NCI-H1105 treated with DMSO at 0.1 percent for 48 hours (cell line): ENCODE measurements at places on chromosomes 16 and 17.

- DNase-seq: peak; percentile 22
These were observed 14.7 kb upstream of the PLLP start for GRCh38 chr16:57299009-57299718.

DNA sequence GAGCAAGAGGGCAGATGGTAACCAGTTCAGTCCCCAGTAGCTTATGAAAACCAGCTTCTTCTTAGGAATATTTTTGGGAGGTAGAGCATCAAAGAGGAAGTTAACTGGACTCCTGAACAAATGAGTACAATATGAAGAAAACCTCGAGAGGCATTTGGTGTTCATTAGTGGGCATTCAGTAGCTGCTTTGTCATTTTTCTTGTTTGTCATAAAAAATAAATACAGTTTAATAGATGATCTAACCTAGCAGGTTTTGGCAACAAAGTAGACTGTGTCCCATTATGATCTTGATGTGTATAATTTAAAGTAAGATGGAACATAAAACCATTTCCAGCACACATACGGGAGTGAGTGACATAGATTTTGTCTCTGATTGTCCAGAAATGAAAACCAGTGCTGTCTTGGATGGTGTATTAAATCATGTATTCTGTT is 173.1 kb downstream of the HS3ST3A1 start:
- DNase-seq: no peak

- DNase-seq: no peak
These were observed 15.4 kb downstream of the PLLP start for GRCh38 chr16:57268804-57269800.

DNA sequence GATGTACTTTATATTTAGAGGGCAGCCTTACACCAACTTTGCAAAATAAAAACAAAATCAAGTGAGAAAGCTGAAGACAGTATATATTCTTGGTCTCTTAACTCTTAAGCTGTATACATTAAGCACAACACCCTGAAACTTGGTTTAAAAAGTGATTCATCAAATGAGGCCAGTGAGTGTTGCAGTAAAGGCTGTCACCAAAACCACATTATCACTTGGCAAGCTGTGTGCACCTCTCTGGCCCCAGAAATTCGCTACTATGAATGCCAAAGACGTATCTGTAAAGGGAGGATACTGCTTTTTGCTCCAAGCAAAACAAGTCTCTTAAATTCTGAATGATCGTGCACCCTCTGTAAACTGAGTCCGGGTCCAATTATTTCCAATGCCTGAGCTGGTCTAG is 163.9 kb downstream of the ZFHX3 start:
- no peak for DNase-seq

- no peak for DNase-seq
These were observed 23.3 kb upstream of the CACNG4 start for GRCh38 chr17:66941249-66941648.

- peak; percentile 0 for DNase-seq
These were observed 158.6 kb upstream of the CDH8 start for GRCh38 chr16:62194828-62195227.

DNA sequence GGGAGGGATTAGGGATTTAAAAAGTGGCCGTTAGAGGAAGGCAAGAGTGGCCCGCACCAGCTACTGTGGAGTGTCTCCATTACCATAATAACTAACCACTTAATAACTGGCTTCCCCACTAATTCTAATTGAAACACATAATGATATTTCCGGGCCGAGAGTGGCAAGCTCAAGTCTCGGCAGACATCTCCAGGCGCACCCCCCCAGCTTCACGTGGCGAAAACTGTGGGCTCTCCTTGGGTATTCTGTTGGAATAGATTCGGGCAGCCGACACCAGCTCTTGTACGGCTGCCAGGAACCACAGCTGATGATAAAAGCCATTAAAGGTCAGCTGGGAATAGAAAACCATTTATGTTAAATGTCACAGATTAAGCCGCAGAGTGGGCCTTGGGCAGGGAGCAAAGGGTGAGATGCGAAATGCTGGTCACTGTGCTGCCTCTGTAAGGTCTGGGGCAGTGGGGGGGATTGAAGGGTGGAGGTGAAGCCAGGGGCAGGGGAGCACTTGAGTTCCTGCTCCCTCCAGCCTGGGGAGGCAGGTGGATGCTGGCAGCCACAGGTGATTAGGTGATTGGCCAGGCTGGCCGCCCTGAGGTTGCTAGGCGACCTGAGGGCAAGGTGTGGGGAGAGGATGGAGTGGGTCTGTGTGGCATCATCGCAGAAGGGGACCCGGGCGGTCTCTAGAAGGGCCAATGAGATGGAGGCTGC is 115.6 kb upstream of the SDK2 start:
- DNase-seq: peak; percentile 96

DNA sequence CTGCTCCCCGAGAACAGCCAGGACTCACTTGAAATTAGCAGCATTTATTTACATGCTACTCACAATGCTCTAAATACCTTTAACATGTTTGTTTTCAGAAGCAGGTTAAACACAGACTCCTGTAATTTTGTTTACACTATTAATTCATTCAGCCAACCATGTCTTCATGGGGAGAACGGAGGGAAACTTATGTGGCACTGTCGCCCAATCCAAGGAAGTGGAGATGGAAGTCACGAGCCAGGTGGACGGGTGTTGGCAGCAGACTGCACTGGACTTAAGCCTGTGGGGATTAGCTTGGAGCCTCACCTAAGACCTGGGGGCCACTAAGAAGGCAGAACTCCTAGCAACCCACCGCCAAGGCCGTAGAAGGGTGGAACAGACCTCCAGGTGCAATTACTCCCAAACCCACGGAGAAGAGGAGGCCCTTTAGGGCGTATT is 8.8 kb upstream of the GFAP start:
- DNase-seq: peak; percentile 30

- DNase-seq: no peak
These were observed 11.0 kb downstream of the KRT32 start for GRCh38 chr17:41456204-41456603.

DNA sequence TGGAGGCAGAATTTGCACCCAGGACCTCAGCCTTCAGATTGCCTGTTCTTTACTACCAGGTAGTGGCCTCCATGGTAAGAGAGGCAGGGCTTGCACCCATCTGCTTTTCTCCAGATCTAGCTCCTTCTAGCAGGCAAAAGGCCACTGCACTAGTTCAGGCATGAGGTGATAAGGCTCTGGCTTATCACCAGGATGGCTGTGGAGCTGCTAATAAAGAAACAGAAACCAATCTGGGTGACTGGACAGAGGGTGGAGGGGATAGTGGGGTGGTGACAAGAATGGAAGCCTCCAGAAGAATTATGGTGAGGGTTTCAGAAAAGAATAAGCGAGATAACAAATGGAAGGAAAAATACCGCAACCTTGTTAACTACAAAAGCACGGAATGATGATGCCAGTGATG is 15.5 kb upstream of the SUPT4H1 start:
- no peak for DNase-seq

GRCh38 chr17:47197821-47198220 is 8.7 kb upstream of the CDC27 start:
- DNase-seq: no peak

DNA sequence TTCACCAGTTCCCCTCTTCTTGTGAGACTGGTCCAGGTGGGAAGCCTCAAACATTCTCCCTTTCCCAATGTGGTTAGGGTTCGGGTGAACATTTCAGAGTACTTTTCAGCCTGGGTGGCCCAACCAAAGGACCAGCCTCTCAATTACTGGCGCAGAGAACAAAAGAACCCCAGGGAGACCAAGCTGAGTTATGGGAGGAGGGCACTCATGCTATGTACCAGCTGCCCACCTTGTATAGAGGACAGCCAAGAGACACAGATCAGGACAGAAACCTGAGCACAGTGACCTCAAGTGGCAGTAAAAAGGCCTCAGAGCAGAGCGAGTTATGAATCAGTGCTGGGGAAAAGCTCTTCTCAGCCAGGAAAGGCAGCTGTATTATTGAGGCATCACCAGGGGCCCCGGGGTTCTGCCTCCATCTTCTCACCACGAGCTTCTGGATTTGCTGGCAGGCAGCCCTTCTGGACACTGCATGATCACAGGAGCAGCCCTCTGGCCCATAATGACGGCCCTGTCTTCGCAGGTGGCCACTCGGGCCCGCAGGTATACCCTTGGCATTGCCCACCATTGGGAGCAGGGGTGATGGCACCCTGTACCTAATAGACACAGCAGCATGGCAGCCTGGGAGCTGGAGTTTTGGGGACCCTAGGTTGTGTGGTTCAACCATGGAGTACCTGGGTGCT is 3.8 kb downstream of the G6PC3 start:
- DNase-seq: no peak

DNA sequence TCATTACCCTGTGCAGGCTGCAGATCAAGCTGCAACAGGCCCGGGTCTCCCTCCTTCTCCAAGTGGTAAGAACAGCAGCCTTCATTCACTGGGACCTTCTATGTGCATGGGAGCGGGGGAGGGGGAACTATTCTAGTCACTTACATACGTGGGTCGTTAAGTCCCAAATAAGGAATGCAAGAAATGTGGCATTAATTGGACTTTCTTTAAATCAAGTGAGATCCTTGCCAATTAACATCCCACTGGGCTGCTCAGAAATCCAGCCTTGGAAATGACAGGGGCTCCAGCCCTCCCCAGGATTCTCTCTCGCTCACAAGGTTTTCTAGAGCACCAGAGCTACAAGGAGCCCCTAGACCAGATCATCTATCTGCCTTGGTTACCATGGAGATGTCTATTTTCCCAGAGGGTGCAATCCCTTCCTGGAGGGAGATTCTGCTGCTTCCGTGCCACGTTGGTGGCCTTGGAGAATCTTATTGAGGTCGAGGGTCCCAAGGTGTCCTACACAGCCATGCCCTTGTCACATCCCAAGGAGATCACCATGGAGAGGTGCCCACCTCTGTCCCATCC is 5.2 kb upstream of the EIF1 start:
- no peak for DNase-seq

GRCh38 chr16:57507136-57508034 is 21.1 kb upstream of the DOK4 start:
- DNase-seq: peak; percentile 50

DNA sequence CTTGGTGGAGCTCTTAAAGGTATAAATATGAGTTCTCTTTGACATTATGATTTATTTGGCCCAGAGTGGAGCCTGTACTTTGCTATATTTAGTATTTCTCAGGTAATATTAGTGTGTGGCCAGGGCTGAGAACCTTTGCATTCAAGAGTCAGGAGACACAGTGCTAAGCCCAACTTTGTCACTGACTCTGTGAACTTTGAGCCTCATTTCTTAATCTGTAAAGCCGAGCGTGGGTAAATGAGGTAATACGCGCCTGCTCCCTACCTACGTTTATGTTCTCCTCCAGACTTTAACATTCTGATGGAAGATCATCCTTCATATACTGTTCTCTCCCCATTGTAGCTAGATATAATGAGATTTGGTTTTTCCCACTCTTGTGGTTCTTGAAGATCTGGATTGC is 10.5 kb downstream of the AP2B1 start:
- no peak for DNase-seq

DNA sequence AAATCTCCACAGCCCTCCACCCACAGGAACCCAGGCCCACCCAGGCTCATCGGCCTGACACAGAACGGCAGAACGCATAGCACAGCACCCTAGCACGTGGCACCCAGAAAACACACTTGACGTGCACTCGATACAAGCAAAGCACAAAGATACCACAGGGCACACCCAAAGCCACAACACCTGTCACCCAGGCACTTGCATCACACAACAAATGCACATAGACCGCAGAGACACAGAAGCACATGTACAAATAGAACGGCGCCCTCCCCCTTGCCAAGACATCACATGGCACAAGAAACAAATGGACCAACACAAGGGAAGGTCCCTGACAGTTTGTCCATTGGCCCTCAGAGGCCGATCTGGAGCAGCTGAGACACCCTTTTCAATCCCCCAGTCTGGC is 147.7 kb upstream of the WSCD1 start:
- DNase-seq: no peak

DNA sequence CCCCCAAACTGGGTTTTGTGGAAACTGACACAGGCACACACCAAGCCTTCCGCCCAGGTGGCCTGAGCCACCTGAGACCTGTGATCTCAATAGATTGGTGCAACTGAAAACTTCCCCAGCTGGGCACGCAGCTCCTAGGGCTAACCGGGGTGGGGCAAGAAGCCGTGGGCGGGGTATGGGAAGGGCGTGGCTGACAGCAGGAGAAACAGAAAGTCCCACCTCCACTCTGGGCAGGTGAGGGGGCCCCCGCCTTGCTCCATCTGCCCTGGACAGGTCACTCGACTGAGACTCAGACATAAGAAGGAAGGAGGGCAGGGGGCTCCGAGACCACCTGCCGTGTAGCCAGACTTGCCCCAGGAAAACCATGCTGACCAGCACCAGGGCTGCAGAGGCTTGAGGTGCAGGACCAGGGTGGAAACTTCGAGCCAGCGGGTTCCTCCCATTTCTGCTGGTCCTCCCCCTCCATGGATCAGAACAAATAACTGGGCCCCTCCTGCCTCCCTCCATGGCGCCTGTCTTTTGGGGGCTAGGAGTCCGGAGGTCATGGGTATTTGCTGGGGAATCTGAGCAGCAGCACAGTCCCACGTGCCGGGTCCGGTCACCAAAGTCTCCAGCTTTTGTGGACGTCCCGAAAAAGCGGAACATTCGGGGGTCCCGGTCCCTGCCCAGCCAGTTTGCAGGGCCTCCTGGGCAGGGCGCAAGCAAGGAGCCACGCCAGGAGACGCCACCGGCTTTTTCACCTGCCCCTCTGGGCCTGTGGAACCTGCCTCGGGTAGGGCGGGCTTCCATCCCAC is 1.3 kb downstream of the TIMP2 start:
- no peak for DNase-seq

DNA sequence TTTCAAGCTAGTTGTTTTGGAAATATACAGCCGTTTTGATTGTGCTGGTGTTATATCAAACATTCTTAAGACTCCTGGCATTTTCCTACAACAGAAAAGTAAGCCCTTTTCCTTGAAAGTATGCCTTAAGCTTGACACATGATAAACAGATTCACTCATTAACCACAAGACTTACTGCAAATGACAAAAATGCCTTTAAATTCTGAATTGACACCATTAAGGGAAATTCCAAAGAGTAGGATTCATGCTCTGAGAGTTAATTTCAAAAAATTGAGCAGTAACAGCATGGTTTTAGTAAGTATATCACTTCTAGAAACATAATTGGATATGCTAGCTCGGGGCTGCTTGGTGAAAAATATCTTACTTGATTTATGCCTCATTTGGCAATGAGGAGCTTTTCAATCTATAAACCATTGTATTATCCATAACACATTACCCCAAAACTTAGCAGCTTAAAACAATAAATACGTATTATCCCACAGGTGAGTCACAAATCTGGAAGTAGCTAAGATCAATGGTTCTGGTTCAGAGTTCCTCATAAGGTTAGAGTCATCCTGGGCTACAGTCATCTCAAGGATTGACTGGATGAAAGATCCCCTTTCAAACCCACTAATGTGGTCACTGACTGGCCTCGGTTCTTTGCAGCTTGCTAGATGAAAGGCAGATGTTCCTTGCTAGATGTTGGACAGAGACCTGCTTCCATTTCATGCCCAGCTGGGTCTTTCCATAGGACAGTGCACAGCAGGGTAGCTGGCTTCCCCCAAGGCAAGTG is 8.2 kb upstream of the PHAF1 start:
- no peak for DNase-seq

DNA sequence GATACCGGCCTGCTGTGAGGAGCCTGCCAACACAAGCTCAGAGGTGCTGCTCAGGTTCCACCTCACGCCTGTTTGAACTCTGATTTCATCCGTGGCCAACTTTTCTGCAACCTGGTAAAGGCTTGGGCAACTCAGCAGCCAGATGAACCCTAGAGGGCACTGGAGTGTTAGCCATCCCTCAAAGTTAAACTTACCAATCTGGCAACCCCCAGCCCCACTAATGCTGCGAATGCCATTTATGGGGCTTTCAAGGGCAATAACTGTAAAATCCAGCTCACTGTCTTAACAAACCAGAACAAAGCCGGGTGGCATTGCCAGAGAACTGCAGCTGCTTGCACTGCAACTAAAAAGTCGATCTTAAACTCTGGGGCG is 105.5 kb downstream of the AXIN2 start:
- no peak for DNase-seq

GRCh38 chr17:44386182-44386525 is 3.3 kb downstream of the ITGA2B start:
- peak; percentile 14 for DNase-seq
